Subcutaneous preadipocyte (primary cell): ENCODE measurements at places on chromosomes 3 and 15. TPM values are rescaled to one million over a fixed set of nuclear protein-coding genes. Genes with fewer than 3 reads are reported as not detected.

TP63 gene
- total RNA-seq = under 0.01 TPM in 2 replicates

ITIH3 gene
- total RNA-seq = not detected in 2 replicates

MAP1A gene
- total RNA-seq = 45.4 and 72.8 TPM in 2 replicates

DNAH12 gene
- total RNA-seq = under 0.01 TPM in 1 of 2 replicates, not detected in the other

GOLGA8Q gene
- total RNA-seq = 0.20 and 1.1 TPM in 2 replicates

CAMK2N2 gene
- not detected in 2 replicates for total RNA-seq

CFAP20DC gene
- total RNA-seq = 4.0 and 6.5 TPM in 2 replicates

PATL2 gene
- total RNA-seq = 0.98 and 1.1 TPM in 2 replicates

ALDH1L1 gene
- total RNA-seq = under 0.01 TPM in 1 of 2 replicates, not detected in the other

NOX5 gene
- total RNA-seq = 0.20 and 0.37 TPM in 2 replicates

LINGO1 gene
- total RNA-seq = under 0.01 TPM in 1 of 2 replicates, not detected in the other

COL6A5 gene
- total RNA-seq = not detected in 2 replicates

CLDN16 gene
- not detected in 2 replicates for total RNA-seq

RBP2 gene
- total RNA-seq = not detected in 2 replicates

USP50 gene
- total RNA-seq = 0.39 TPM in 1 of 2 replicates, not detected in the other

FANCD2 gene
- total RNA-seq = 18.4 and 31.7 TPM in 2 replicates

KLHL40 gene
- total RNA-seq = not detected in 2 replicates

GPR149 gene
- not detected in 2 replicates for total RNA-seq

CCDC39 gene
- total RNA-seq = under 0.01 TPM in 1 of 2 replicates, not detected in the other

TUSC7 gene
- total RNA-seq = not detected in 2 replicates

PPARG gene
- total RNA-seq = 84.1 and 121 TPM in 2 replicates

FAM174B gene
- total RNA-seq = 0.78 and 1.8 TPM in 2 replicates

SCN10A gene
- not detected in 2 replicates for total RNA-seq

DNASE1L3 gene
- total RNA-seq = 0.59 and 1.5 TPM in 2 replicates

ZNF860 gene
- total RNA-seq = under 0.01 and 0.59 TPM in 2 replicates

STRIT1 gene
- not detected in 2 replicates for total RNA-seq

TRPM1 gene
- under 0.01 TPM in 1 of 2 replicates, not detected in the other for total RNA-seq

TIMP4 gene
- total RNA-seq = 12.7 and 33.4 TPM in 2 replicates

DISP2 gene
- total RNA-seq = under 0.01 and 0.20 TPM in 2 replicates

TM4SF4 gene
- under 0.01 TPM in 1 of 2 replicates, not detected in the other for total RNA-seq

MAP2K5 gene
- total RNA-seq = 8.4 and 9.2 TPM in 2 replicates

GHSR gene
- total RNA-seq = not detected in 2 replicates

UBAP1L gene
- total RNA-seq = 2.2 TPM in 2 replicates

CISH gene
- 0.78 and 1.1 TPM in 2 replicates for total RNA-seq

IQCH gene
- total RNA-seq = 3.7 and 6.1 TPM in 2 replicates

ROPN1B gene
- not detected in 2 replicates for total RNA-seq

NMD3 gene
- 48.9 and 69.2 TPM in 2 replicates for total RNA-seq

REC114 gene
- not detected in 2 replicates for total RNA-seq

PODXL2 gene
- total RNA-seq = 2.2 and 2.3 TPM in 2 replicates

IMPG2 gene
- under 0.01 and 0.20 TPM in 2 replicates for total RNA-seq

SMCO1 gene
- total RNA-seq = under 0.01 TPM in 1 of 2 replicates, not detected in the other

GPR160 gene
- total RNA-seq = 0.37 and 0.39 TPM in 2 replicates

TTLL13 gene
- total RNA-seq = under 0.01 TPM in 1 of 2 replicates, not detected in the other

TTC23 gene
- total RNA-seq = 19.4 and 20.6 TPM in 2 replicates

IL17RB gene
- total RNA-seq = under 0.01 TPM in 1 of 2 replicates, not detected in the other

ATP10A gene
- 2.6 and 5.1 TPM in 2 replicates for total RNA-seq

GABRA5 gene
- total RNA-seq = not detected in 2 replicates

GOLGA8K gene
- under 0.01 TPM in 1 of 2 replicates, not detected in the other for total RNA-seq

SCAMP5 gene
- 0.59 and 1.1 TPM in 2 replicates for total RNA-seq

GOLGA8T gene
- not detected in 2 replicates for total RNA-seq

ZNF502 gene
- 4.3 and 4.4 TPM in 2 replicates for total RNA-seq

GP9 gene
- total RNA-seq = not detected in 2 replicates

MYO5A gene
- total RNA-seq = 44.5 and 82.5 TPM in 2 replicates

OR5K2 gene
- not detected in 2 replicates for total RNA-seq
